ENCODE measurements at places on chromosomes 13 and 19. TPM values are rescaled to one million over a fixed set of nuclear protein-coding genes. Genes with fewer than 3 reads are reported as not detected.
A peak's percentile ranks its signal among the peaks of the same experiment; 100 is the strongest.

CEACAM8 gene
- not detected for total RNA-seq

DKKL1 gene
- 5.6 TPM for total RNA-seq

KASH5 gene
- total RNA-seq, result 0.59 TPM

TSHZ3 gene
- total RNA-seq, result 0.60 TPM

HSPB6 gene
- not detected for total RNA-seq

SARS2 gene
- 63.6 TPM for total RNA-seq

C19orf38 gene
- total RNA-seq, result 0.62 TPM

TMPRSS9 gene
- not detected for total RNA-seq

PGLYRP2 gene
- total RNA-seq, result not detected

KMT2B gene
- total RNA-seq, result 16.0 TPM

RAB3D gene
- total RNA-seq, result 8.5 TPM

LIM2 gene
- total RNA-seq, result 3.2 TPM

DNA sequence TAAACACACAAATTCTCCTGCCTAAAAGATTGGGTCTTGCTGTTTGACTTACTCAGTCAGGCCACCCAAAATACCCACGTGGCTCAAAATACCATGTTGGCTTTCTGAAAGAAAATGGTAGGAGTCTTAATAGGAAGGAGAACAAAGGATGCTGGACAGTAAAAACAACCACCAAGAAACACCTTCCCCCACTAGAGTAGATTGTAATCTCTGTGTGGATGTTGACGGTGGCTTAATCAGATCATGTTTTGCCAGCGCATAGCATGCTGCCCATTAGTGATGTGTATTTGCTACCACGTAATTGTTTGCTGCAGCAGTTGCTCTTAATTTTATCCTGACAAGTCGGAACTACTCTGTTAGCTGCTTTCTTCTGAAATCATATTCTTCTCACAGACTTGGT is 1229.3 kb upstream of the SLC10A2 start:
- DNase-seq, result no peak

GRCh38 chr13:42348576-42348975 is 76.6 kb downstream of the AKAP11 start:
- no peak for DNase-seq

- peak; percentile 86 for DNase-seq
These were observed 4.8 kb upstream of the KCNC3 start for GRCh38 chr19:50333737-50334617.

- no peak for DNase-seq
These were observed 204.5 kb downstream of the POU4F1 start for GRCh38 chr13:78398743-78399410.

DNA sequence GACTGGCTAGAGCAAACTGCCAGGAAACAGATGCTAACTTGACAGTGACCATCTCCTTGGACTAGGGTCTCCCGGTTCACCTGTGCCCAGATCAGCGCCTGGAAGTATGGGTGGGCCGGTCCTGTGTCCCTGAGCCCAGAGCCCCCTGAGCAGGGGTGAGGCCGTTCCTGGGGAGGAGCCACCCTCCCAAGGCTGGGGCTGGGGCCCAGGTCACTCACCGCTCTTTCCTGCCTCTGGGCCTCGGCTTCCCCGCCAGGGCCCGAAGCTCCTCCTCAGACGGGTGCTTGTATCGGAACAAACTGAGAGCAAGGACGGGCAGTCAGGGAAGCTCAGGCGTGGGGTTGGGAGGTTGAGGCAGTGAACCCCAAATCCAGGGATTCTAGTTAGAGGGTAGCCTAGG is 5.4 kb downstream of the TMEM161A start:
- DNase-seq, result no peak

- no peak for DNase-seq
These were observed 7.4 kb upstream of the OXGR1 start for GRCh38 chr13:97001636-97002035.

DNA sequence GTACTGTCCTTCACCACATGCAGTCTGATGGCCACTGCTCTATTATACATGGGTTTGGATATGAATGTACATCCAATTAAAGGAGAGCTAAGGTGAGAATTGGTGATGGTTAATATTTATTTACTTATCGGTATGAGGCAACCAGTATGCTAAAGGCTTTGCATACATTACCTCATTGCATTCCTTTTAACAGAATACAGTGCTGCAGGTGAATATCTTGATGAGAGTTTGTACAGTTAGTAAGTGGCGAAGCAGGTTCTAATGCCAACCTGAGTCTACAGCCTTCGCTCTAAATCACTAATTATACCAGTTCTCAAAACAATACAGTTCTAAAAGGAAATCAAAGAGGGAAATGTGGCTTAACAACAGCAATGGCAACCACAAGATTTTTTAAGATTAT is 284.1 kb downstream of the ITGBL1 start:
- DNase-seq, result no peak

- peak; percentile 60 for DNase-seq
These were observed 126.5 kb downstream of the ZNF536 start for GRCh38 chr19:30498707-30499106.

GRCh38 chr19:36013280-36014011 is 567 bp downstream of the ALKBH6 start:
- DNase-seq, result no peak

GRCh38 chr19:14542711-14543328 is 13.4 kb downstream of the TECR start:
- no peak for DNase-seq

GRCh38 chr13:73057284-73058063 is 1.3 kb upstream of the KLF5 start:
- no peak for DNase-seq

DNA sequence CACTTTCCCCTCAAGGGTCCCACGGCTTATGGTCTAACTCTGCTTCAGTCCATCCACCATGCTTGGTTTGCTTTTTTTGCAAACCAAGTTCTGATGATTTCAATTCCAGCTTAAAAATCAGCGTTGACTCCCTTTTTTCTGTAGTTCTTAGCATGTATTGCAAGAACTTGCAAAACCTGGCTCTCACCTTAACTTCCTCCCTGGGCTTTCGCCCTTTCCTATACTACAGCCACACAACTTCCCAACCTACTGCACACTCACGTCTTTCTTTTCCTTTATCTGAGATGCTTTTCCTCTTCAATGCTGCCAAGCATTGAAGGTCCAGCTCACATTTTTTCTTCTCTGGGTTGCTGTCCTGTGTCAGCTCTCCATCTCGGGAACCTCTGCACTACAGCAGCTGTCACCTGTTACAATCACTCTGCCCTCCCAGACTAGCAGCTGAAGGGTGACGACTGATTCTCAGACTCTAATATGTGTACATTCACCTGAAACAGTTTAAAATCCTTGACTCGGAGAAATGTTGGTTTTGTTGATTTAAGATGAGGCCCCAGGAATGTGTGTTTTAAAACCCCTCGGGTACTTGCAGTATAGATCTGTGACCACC is 143.7 kb downstream of the FREM2 start:
- no peak for DNase-seq

GRCh38 chr19:46033401-46033800 is 7.4 kb downstream of the IGFL4 start:
- no peak for DNase-seq

DNA sequence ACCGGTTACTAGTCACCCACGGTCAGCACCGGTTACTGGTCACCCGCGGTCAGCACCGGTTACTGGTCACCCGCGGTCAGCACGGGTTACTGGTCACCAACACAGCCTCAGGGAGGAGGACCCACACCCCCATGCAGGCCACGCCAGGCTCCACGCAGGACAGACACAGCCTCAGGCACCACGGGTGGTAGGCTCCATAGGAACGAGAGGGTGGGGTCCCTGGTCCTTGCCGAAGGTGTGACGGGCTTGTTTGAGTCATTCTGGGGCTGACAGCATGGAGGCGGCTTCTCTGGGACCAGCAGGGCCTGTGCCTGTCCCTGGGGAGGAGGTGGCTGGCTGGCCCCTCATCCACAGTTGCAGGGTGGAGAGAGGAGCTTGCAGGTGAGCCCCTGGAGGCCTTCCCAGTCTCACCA is 122.8 kb upstream of the SOX1 start:
- no peak for DNase-seq

DNA sequence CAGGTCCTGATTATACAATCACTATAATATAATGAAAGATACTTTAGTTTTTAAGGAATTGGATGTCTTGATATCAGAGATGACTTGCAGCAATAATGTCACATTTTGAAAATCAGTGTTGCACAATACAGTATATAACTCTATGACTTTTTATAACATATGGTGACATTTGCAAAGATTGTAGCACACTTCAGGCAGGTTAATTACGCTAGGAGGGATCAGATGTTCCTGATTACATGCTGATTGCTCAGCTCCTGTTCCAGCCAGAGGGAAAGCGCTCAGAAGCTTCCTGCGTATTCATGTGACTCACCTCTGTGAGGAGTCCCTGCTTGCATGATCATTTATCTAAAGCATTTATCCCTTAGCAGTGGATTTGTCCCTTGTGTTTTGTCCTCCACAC is 265.6 kb downstream of the GPC5 start:
- no peak for DNase-seq

DNA sequence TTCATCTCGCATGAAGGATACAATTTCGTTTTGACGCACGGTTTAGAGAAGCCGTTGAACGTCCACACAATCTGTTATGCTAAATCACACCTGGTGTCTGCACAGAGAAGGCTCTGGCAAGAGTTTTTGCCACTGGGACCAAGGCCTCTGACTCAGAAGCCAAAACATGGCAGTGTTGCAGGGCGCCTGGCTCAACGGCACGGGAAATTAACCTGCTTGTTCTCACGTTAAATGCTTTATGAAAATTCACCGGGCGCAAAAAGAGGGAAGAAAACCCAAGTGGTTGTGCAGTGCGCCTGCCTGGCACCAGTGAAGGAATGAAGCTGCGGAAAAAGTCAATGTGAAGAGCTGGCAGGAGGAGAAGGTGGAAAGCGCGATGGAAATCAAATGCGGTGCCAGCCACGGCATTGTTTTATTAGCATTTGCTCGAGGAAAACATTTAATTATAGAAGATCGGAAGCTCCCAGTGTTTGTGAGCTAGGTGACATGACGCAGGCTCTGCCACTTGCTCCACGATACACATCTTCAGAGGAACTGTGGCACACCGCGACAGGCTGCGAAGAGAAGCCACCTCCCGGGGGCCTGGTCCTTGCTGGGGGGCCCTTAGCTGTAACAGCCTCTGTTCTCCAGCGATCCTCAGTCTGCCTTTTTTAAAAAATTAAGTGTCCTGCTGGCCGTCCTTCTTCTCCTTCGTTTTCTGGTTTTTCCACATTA is 126.2 kb downstream of the ZIC5 start:
- no peak for DNase-seq

DNA sequence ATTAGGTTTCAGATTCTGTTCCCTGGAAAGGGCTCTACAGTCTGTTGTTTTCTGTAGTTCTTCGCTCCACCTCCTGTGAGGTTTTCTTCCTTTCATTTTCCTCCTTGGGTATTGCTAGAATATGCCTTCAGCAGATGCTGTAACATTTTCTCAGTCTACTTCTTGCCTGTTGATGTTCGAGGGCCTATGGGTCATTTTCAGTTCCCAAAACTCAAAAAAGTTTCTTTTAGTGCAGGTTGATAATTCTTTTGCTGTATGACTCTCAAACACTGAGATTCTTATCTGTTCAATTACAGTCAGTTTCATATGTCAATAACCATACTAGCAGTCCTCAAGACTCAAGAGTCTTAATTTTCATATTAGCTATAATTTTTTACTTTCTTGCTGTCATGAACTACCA is 268.3 kb downstream of the RFC3 start:
- DNase-seq, result no peak

- no peak for DNase-seq
These were observed 3.3 kb upstream of the USP12 start for GRCh38 chr13:27174766-27175455.

GRCh38 chr13:43572656-43573360 is 214.0 kb downstream of the ENOX1 start:
- peak; percentile 29 for DNase-seq

DNA sequence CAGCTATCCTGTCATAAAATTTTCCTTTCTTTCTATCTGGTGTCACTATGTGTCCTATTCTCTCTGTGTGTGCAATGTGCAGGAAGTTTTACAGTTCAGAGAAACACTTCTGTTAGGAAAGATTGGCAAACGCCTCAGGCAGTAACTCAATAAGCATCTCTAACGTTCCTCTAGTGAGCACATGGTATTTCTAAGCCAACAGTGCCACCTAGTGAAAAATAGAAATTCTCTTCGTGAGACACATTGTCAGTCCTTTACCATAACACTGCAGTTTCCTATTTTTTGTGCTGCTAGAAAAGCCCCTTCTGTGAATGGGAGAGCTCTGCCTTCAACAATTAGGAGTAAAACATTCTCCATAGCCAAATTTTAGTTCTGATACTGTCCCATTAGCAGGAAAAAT is 50.7 kb downstream of the ZNF723 start:
- peak; percentile 2 for DNase-seq

GRCh38 chr19:58024661-58025060 is 9.2 kb upstream of the ZSCAN1 start:
- no peak for DNase-seq

Data from neural progenitor cell (in vitro differentiated cells).